ENCODE measurements at places on chromosomes 1 and 21.

DNA sequence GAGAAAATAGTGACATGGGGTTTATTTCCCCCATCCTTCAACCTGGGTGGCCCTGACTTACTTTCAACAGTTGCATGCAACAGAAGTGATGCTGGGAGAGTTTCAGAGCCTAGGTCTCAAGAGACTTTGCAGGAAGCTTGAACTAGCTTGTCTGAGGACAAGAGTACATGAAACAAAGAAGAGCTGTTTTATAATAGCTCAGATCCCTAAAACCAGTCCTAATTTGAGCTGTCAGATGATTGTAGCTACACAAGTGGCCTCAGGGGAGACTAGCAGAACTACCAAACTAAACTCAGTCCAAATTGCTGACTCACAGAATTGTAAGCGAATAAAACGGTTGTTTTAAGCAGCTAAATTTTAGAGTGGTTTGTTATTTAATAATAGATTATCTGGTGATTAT is 17.1 kb downstream of the RC3H1 start:
- DNase-seq = peak; percentile 22

GRCh38 chr1:231431665-231432415 is 9.8 kb upstream of the EGLN1 start:
- no peak for DNase-seq

DNA sequence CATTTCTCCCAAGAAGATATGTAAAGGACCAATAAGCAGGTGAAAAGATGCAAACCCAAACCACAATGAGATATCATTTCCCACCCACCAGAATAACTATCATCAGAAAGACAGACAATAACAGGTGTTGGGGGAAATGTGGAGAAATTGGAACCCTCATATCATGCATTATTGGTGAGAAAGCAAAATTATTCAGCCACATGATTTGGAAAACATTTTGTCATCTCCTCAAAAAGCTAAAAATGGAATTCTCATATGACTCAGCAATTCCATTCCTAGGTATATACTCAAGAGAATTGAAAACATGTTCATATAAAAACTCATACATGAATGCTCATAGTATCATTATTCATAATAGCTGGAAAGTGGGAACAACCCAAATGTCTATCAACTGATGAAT is 25.1 kb upstream of the RNF186 start:
- DNase-seq = no peak

GRCh38 chr1:53722025-53722424 is 16.9 kb downstream of the GLIS1 start:
- DNase-seq = no peak

GRCh38 chr1:181251713-181252075 is 163.2 kb downstream of the IER5 start:
- DNase-seq = no peak

DNA sequence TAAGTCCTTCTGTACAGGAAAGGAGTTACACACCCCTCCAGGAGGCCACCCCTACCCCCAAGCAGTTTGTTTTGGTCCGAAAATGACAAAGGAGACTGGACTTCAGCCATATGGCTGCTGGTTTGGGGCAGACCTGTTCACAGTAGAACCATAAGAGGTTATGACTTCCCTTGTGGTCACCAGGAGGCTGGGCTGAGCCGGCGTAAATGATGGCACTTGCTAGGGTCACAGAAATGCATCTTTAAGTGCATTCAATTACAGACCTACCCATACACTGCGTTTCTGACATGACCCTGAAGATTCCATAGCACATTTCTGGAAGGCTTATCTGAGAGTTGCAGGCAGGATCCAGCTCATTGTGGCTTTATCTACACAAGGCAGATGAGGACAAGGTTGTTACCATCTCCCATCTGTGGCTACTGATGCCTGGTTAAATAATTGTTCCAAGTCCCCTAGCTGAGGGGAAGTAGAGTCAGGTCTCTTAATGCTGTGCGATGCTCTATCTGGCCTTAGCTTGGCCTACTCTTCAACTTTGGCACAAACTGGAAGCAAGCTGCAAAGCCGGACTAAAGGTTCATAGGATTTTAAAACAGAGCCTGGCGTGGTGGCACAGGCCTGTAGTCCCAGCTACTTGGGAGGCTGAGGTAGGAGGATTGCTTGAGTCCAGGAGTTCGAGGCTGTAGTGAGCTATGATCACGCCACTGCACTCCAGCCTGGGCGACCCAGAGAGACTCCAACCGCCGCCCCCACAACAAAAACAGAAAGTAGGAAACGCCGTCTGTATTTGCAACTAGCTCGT is 1.7 kb upstream of the TRIM67 start:
- no peak for DNase-seq
